Activated CD8-positive, alpha-beta memory T cell treated with anti-CD3 and anti-CD28 coated beads for 4 hours (primary cell): ENCODE measurements at places on chromosomes 6 and 20.

DNA sequence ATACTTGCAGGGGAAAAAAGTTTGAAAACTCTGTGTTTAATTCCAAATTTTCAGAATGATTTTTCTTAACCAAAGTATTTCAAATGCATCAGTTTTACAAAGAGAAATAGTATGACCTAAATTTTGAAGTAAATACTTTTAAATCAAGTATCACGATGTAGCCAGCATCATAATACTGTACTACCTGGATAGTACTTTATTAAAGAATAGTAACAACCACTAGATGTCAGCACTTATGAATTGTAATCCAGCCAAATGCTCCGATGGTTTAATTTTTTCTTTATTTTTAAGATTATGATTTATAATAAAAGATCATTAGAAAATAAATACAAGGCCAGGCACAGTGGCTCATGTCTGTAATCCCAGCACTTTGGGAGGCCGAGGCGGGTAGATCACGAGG, 37.2 kb upstream of the HACE1 start:
- DNase-seq: no peak

- no peak for DNase-seq
Observed at GRCh38 chr6:167148997-167149396, 8.8 kb downstream of the GPR31 start.

DNA sequence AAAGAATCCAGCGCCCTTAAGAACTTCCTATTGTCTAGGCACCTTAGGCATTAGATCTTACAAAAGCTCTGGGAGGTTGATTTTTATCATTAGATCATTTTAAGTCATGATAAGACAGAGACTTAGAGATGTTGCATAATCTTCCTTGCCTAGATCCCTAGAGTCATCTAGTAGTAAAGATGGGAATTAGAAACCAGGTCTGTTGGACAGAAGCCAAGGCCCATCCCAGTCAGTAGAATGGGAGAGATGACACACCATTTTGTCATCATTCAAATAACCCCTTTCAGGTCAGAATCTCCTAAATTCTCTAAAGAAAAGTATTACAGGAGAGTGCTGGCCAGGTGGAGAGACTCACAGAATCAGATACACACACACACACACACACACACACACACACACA, 579.1 kb downstream of the BMP2 start:
- no peak for DNase-seq

- no peak for DNase-seq
Observed at GRCh38 chr6:36853325-36853724, 14.1 kb upstream of the CPNE5 start.

- no peak for DNase-seq
Observed at GRCh38 chr20:19868441-19868840, 110.4 kb downstream of the RIN2 start.

DNA sequence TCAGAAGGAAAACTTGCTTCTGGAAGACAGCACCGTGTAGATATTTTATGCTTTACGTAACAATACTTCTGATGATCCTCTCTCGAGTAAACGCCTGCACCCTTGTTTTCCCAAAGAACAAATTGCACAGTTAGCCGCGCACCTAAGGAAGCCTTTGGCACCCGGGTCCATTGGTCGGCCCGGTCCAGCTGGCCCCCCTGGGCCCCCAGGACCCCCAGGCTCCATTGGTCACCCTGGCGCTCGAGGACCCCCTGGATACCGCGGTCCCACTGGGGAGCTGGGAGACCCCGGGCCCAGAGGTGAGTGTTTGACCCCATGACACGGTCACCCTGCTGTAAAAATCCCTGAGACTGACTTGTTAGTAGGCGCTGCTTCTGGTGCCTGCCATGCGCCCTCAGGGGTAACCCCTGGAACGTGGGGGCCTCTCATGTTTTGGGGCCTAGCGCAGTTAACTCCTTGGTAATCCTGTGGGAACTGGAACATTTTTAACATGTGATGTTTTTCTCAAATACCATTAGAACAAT, 20.2 kb downstream of the COL9A3 start:
- no peak for DNase-seq

DNA sequence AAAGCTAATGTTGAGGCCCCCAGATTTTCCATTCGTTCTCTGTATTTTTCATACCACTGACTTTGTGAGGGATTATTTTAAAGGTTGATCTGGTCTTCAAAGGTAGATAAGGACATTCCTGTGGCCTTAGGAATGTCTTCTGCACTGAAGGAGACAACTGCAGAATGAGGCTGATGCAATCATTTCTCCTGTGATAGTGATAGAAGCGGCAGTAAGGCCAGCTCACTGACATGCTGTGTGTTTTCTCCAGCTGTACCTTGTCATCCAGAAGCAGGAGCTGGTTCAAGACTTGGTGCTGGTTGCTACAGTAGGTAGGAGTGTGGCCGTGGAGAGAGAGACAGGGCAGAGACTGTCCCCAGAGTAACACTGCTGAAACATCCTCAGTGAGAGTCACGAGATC, 53.8 kb downstream of the DCBLD1 start:
- DNase-seq: no peak

- DNase-seq: no peak
Observed at GRCh38 chr6:6218759-6219085, 101.7 kb downstream of the F13A1 start.
